PC-9 (cell line): ENCODE measurements at places on chromosomes 6 and 20. TPM values are rescaled to one million over a fixed set of nuclear protein-coding genes. Genes with fewer than 3 reads are reported as not detected.
A peak's percentile ranks its signal among the peaks of the same experiment; 100 is the strongest.

DNA sequence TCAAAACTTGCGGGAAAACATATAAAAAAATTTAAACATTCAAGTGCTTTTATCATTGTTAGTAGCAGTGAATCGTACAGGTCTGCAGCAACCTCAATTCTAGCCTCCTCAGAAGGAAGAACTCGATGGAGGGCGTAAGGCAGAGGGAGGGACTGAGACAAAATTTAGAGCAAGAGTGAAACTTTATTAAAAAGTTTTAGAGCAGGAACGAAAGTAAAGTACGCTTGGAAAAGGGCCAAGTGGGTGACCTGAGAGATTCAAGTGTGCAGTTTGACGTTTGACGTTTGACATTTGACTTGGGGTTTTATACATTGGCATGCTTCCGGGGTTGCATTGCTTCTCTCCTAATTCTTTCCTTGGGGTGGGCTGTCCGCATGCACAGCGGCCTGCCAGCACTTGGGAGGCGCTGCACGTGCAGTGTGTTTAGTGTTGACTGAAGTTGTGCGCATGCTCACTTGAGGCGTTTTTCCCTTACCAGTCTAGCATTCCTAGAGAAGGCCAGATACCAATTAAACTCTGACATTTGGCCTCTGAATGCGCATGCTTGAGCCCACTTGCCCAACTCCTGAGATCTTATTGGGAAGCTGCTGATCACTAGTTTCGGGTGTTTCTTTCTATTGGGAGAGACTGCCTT lies 82.6 kb downstream of the TBX18 start:
- DNase-seq = no peak

- peak; percentile 21 for DNase-seq
These were observed 25.3 kb upstream of the HECA start for GRCh38 chr6:139109558-139109957.

DNA sequence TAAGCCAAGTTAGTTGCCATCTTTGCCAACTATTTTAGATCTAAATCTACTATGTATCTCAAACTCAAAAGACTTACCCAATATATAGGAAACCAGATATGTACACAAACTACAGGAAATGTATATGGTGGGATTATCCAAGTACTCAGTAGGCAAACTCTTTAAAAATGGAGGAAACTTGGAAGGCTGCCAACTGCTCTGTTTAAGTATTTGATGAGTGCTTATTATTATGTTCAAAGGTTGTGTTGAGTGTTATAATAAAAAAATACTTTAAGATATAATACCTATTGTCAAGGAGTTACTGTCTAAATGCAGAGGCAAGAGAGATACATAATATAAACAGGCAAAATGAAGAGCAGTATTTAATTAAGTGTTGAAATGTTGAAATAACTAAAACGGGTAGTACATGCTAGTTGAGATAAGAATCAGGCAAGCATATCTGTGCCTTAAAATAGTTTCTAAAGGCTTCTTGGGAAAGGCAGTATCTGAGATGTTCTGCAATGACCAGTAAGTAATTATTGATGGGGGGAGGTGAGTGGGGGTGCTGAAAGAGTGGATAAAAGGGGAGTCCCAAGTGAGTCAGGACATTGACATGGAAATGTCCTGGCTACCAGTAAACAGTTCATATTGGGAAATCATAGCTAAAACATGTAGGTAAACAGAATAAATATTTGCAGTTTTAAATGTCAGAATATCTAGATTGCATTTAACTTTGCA lies 6.5 kb upstream of the DST start:
- no peak for DNase-seq

DNA sequence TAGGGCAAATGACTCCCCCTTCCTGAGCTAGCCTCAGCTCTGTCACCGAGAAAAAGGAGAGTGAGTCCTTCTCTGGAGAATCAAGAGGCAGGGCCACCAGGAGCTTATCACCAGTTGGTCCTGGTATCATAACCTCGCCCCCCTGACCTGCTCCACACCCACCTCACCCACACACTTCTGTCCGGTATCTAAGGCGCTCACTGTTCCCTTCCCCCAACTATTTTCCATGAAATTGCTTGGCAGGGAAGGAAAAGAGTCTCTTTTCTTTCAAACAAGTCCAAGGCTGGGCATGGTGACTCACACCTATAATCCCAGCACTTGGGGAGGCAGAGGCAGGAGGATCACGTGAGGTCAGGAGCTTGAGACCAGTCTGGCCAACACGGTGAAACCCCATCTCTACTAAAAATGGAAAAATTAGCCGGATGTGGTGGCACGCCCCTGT lies 77.6 kb downstream of the ZMYND8 start:
- DNase-seq = no peak

- DNase-seq = no peak
These were observed 239.1 kb downstream of the GRM1 start for GRCh38 chr6:146267946-146268345.

GRCh38 chr6:1348675-1349074 lies 36.8 kb downstream of the FOXQ1 start:
- no peak for DNase-seq

GRCh38 chr6:7798751-7799150 lies 72.9 kb downstream of the BMP6 start:
- DNase-seq = no peak

DNA sequence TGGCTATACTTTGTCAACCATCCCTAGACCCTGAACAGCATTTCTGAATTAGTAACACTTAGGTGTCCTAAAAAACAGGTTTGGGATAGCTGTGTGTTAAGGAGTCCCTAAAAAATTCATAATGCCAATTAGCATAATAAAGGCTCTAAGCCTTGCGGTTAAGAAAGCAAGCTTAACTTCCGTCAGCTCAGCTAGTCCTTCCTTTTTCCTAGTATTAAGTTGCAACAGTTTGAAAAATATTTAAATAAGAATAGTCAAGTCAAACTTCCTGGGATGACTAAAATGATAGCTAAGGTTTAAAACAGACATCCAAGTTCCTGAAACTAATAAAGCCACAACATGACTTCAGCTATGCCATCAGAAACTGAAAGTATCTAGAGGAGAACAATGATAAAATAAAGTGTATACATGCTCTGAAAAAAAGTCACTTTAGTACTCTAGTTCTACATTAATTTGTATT lies 3.5 kb downstream of the AKIRIN2 start:
- no peak for DNase-seq

DNA sequence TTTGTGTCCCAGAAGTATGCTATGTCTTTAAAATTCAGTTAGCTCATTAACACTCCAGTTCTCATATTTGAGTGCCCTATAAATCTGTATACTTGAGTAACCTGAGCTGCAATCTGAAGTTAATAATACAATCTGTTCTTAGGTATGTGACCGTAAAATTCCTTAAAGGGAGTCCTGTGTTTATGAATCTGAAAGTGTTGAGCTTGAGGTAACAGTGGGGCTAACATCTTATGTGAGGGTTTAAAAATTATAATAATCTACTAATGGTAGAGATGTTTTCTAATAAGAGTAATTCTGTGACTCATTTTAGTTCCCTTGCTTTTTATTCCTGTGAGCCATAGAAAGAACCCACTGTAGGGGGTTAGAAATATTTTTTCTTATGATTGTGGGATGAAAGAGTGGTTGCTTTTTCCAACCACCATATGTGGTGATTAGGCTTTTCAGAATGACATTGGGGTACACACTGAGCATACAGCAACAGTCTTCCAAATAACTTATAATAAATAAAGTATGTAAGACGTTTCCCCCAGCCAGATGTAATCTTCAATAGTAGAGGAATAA lies 121.2 kb downstream of the BCKDHB start:
- DNase-seq = no peak

GRCh38 chr20:41783423-41784208 lies 165.4 kb upstream of the CHD6 start:
- DNase-seq = no peak

- no peak for DNase-seq
These were observed 1.8 kb downstream of the EPB41L2 start for GRCh38 chr6:131061041-131061750.

DNA sequence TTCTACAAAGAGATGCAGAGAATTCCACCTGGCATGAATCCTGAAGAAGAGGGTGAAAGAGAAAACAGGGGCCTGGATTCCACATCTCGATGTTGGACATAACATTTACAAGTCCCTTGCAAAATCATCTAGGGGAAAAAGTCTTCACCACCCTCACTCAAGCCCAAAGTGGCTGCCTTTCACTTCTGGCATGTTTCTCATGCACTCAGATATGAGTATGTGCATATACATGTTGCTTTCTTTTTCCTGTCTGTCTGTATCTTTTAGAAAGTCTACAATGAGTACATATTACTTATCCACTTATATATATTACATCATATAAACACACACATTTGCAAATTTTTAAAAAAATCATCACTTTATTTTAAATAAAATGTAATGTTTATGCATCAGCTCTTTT lies 159.3 kb downstream of the KIF6 start:
- no peak for DNase-seq

GRCh38 chr6:34644716-34645115 lies 51.9 kb downstream of the ILRUN start:
- no peak for DNase-seq

GRCh38 chr20:58481481-58482021 lies 33.6 kb downstream of the APCDD1L start:
- DNase-seq = peak; percentile 49

- peak; percentile 36 for DNase-seq
These were observed 1455.3 kb downstream of the GRIK2 start for GRCh38 chr6:102848796-102849195.

- peak; percentile 72 for DNase-seq
These were observed 145.1 kb downstream of the PREX1 start for GRCh38 chr20:48682529-48683363.

GRCh38 chr6:39625209-39625608 lies 100.0 kb downstream of the KIF6 start:
- DNase-seq = no peak

- no peak for DNase-seq
These were observed 822 bp downstream of the ELOVL4 start for GRCh38 chr6:79946272-79947190.

DNA sequence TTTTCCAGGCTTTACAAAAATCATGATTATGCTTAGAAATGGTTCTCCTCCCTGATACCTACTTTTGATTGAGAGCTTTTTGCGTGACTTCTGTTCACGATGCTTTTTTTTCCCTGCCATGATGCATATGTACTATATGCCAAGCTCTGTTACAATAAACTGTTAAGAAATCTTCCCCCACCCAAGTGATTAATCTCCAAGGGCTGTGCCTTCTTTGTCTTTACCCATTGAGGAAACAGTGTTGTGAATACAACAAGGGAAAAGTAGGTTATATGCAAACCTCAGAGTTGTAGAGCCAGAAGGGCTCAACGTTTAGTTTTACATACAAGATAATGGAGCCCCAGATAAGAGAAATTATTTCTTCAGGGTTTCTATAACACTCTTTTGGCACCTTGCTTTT lies 34.1 kb upstream of the MYLK2 start:
- DNase-seq = no peak

DNA sequence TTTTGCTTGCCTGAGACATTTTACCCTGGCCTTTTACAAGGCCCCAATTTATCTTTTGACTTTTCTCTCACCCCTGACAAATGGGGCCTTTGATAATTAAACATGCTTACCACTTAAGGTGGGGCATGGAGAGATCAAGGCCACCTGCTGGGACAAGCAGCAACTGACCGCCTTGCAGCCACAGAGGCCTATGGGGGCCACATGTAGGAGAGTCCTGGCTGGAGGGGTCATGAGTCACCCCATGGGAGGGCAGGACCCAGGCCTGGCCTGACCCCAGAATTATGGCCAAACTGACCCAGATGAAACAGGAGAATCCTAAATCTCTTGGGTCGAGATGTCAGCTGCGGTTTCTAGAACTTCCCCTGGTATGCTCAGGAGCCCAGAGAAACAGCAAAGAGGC lies 8.5 kb upstream of the OCSTAMP start:
- DNase-seq = no peak

- no peak for DNase-seq
These were observed 11.8 kb downstream of the SRC start for GRCh38 chr20:37357481-37358365.

The CNPY3 gene
- 47.7 and 54.8 TPM in 2 replicates for total RNA-seq

The CALHM5 gene
- not detected in 2 replicates for total RNA-seq

The GNAS-AS1 gene
- 5.7 and 6.8 TPM in 2 replicates for total RNA-seq

The ADGB gene
- not detected in 2 replicates for total RNA-seq

The FRK gene
- total RNA-seq = 14.4 and 17.2 TPM in 2 replicates

The SIRPD gene
- total RNA-seq = 0.37 and 0.53 TPM in 2 replicates

The SLCO4A1 gene
- 14.1 and 19.3 TPM in 2 replicates for total RNA-seq

The ECT2L gene
- not detected in 2 replicates for total RNA-seq

The NOX3 gene
- total RNA-seq = not detected in 2 replicates

The SMLR1 gene
- not detected in 2 replicates for total RNA-seq

The HMGCLL1 gene
- total RNA-seq = 0.39 and 0.68 TPM in 2 replicates
